ENCODE measurements at places on chromosomes 1 and 21.

- DNase-seq: no peak
These were observed 26.2 kb downstream of the ATP1B1 start for GRCh38 chr1:169132512-169133227.

- no peak for DNase-seq
These were observed 382.1 kb upstream of the B3GALT2 start for GRCh38 chr1:193568512-193568911.

- no peak for DNase-seq
These were observed 11.7 kb downstream of the TNFRSF18 start for GRCh38 chr1:1194723-1195122.

DNA sequence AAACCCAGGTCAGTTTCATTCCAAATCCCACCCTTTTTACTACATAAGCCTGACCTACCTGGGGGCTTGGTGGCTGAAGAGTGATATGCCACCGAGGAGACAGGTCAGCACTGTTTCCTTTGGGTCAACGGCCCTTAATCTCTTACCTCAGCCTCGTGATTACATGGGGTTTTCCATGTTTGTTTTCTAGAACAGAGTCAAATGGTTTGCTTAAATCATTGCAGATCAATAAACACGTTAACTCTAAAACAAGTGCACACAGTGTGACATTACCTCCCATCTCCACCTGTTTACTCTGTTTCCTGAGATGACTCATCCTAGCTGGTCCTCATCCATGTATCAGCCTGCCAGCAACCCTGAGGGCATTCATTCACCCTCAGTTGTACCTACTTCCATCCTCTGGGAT lies 40.8 kb upstream of the TP53BP2 start:
- no peak for DNase-seq

DNA sequence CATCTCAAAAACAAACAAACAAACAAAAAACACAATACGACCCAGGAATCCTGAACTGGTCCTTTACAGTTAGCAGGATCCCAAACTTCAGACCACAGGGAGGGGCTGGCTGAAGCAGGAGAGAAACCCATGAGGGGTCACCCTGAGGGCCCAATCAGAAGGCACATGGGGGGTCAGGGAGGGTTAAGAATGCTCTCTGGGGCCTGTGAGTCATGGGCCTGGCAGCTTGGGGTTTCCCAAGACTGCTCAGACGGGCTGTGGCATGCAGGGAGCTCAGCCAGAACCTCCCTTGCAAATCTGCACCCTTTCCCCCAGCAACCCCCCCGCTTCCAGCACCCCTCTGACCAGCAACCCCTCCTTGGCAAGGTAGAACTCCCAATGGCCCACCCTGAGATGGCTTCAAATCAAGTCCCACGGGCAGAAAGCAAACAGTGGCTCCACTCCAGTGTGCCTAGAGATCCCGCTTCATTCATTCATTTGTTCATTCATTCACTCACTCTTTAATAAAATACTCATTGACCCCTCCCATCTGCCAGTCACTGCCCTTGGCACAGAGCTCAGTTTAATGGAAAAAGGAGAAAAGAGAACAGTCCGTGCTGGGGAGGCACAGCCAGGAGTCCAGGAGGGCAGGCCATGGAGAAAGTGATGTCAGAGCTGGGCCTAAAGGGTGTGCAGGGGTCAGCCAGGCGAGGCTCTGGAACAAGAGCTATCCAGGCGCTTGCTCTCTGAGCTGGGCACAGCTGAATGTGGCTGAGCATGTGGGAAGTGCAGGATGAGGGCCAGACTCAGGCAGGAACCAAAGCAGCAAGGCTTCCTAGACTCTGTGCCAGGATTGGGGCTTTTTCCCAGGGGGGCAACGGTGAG lies 8.2 kb downstream of the UQCRHL start:
- DNase-seq: no peak

GRCh38 chr1:7470904-7471638 lies 300.0 kb upstream of the VAMP3 start:
- no peak for DNase-seq

DNA sequence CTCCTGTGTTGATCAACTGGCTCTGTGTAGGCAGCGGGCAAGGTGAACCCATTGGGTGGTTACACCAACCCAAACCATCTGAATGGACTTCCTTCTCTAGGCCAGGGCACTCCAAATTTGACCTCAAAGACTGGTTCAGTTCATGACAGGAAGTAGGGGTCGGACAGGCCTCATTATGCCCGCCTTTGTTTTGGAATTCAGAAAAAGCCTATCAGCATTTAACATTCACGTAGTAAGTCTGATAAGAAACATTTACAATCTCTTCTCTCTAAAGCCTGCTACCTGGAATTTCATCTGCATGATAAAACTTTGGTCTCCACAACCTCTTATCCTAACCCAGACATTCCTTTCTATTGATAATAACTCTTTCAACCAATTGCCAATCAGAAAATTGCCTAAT lies 97.1 kb upstream of the ETV3 start:
- no peak for DNase-seq

DNA sequence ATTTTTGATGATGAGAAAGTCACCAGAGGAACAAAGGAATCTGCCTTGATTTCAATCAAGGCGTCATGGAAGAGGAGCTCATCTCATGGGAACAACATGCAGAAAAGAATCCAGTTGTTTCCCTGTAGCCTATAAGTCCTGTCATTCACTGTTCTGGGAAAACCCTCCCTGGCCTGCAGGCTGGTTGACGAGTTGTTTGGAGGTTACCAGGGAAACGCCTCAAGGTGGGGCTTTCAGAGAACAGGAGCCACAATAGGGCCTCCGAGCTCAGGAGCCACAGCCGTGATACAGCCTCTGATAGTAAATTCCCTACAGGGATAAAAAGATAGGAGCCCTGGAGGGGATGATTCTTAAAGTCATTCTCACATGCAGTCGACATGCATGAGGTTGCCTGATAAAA lies 135.2 kb downstream of the PSMG1 start:
- DNase-seq: no peak

All from CD4-positive, alpha-beta T cell treated with Interleukin-12 subunit alpha and Interleukin-12 subunit beta, for 1 hour (primary cell).